ENCODE measurements at places on chromosomes 3 and 15.

DNA sequence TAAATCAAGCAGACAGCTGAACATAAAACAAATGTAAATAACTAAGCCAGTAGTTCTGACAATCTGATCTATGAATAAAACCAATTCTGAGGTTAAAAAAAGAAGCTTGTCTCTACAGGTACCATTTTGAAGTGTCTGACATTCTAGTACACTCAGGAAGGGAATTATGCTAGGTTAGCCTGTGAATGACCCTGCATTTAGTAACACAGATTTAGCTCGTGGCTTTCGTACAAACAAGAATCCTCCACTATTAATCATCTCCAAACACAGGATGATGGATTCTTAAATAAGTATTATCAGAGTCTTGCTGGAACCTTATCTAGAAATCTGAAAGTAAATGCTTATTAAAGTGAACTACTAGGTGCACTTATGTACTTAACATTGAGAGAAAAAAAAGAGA, 1120.1 kb downstream of the ROBO1 start:
- peak; percentile 61 for DNase-seq

DNA sequence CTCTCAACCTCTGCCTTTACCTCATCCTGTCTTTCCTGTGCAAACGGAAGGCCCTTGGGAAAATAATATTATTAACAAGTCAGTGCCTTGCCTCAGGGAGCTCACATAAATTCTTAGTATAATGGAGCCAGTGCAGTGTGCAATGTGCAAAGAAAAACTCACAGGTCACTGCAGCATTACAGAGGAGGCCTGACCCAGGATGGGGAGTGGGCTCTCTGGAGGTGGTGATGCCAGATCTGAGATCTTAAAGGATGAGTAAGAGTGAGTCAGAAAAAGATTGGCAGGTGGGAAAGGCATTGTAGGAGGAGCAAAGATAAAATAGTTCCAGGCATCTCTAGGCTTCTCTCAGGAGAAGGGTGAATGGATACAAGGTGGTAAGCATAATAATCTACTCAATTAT, 185.6 kb upstream of the ADAMTS9 start:
- no peak for DNase-seq

GRCh38 chr3:147930232-147930807, 521.2 kb downstream of the ZIC1 start:
- DNase-seq = peak; percentile 54

GRCh38 chr15:48292458-48292857, 38.8 kb upstream of the DUT start:
- no peak for DNase-seq

- no peak for DNase-seq
Measured at GRCh38 chr3:188154809-188155574, 1.0 kb downstream of the LPP start.

DNA sequence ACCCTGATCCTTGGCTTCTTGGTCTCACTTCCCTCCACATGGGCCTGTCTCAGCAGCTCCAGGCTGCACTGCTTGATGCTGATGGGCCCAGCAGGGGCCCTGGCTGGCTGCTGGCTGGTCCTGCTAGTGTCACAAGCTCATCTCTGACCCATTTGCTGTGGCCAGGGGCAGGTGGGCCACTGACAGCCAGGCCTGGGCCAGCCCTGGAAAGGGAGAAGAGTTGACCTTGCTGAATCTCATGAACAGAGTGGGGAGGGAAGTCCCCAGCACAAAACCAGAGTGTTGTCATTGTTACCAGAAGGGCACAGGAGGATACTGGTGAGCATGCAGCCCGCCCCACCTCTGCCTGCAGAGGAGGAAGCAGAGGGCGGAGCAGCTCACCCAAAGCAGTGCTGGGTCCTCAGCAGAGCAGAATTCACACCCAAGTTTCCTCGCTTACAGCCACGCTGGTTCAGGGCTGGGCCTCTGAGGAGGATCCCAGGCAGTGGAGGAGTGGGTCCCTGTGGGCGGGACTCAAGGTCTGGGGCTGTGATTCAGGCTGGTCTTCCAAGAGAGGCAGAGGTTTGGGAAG, 7.6 kb upstream of the KLF15 start:
- no peak for DNase-seq

DNA sequence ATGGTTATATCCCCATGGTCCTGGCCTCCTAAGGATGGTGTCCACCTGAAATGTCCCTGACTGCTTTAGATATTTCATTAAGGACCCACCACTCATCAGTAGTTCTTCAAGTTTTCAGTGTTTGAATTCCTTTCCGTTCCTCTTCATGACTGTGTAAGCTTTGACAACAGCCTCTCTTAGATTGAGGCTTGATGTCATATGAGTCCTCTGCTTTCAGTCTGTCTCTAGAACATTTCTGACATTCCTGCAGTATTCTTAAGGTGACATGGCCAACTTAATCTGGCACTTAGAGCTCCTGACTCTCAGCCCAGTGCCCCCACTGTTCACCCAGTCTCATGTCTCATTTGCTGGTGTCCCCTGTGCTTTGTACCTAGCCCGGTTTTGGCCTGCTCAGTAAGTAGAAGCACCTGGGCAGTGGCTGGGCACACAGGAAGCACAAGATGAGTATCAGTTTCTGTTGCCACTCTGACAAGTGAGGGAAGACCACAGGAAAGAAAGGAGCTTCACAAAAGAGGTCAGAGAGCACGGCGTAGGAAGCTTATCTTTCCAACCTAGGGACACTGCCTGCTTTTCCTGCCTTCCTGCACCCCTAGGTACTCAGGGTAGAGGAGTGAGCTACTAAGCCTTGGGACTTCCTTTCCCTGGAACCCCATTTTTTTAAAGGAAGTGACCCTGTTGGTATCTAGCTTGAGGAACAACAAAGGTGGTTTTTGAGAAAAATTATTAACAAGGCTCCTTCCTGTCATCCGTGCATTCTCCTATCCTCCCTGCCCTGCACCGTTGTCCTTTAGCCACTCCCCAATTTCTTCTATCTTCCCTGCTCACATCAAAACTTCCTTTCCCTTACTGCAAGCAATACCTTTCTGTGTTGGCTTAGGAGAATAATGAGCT, 103.1 kb downstream of the KLHL25 start:
- no peak for DNase-seq

DNA sequence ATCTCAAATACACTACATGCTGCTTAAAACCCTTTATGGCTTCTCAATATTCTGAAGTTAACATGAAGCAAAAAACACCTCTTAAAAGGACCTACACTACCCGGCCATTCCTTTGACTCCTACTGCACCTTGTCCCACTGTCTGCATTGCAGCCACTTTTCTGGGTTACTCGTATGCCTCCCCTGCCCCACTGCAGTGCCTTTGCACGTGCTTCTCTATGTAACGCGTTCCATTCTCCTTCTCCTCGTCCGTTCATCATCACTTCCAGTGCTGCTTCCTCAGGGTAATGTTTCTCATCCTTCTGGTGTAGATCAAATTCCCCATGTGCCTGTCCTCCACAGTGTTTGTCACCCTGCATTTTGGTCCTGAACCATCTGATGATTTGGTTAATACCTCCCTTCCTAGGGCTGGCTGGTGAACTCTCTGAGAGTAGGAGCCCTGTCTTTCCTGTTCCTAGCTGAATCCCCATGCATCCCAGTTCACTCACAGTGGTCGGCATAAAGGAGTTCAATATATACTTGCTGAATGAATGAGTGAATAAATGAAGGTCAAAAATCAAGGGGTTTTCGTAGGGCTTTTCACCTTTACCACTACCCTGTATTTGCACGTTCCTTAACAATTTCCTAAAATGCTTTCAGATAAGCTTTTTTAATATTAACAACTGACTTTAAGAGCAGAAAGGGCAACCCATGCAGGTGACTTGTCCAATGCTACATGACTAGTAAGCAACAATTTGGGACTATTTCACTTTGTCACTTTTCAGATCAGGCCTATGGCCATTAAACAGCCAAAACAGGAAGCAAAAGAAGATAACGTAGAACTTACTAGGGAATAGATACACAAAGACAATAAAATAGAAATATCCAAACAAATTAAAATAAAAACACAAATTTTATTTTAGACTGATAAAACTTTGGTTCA, 2.4 kb upstream of the STT3B start:
- DNase-seq = no peak

DNA sequence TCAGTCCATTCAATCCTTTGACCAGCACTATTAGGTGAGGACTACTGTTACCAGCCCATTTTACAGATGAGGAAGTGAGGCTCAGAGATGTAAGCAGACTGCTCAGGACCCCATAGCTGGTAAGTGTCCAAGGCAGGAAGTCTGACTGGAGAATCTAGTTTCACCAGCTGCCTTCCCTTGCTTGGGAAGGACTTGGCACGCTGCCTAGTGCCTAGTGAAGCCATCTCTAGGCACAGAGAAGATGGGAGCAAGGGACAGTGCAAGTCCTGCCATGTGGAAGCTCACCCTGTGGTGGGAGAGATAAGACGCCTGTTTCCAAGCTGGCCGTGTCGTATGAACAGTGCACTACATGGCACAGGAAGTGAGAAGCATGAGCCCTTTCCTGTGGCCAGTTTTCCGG, 111.8 kb upstream of the TMC3 start:
- no peak for DNase-seq

DNA sequence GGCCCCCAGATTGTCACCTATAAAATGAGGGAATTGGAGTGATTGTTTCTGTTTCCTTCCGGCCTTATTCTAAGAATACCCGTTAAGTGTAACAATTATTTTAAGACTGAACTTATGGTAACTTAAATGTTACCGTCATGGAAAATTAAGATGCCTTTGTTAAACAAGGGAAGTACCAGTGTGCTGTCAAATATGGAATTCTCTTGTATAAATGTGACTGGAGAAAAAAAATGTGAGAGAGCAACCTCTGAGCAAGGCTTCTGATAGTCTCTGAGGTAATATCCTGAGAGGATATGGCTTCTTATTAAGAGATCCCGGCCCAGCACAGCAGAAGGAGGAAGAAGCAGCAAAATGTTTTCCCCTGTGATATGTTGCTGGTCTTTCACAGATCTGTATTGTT, 480.7 kb upstream of the ADAMTS9 start:
- DNase-seq = no peak

DNA sequence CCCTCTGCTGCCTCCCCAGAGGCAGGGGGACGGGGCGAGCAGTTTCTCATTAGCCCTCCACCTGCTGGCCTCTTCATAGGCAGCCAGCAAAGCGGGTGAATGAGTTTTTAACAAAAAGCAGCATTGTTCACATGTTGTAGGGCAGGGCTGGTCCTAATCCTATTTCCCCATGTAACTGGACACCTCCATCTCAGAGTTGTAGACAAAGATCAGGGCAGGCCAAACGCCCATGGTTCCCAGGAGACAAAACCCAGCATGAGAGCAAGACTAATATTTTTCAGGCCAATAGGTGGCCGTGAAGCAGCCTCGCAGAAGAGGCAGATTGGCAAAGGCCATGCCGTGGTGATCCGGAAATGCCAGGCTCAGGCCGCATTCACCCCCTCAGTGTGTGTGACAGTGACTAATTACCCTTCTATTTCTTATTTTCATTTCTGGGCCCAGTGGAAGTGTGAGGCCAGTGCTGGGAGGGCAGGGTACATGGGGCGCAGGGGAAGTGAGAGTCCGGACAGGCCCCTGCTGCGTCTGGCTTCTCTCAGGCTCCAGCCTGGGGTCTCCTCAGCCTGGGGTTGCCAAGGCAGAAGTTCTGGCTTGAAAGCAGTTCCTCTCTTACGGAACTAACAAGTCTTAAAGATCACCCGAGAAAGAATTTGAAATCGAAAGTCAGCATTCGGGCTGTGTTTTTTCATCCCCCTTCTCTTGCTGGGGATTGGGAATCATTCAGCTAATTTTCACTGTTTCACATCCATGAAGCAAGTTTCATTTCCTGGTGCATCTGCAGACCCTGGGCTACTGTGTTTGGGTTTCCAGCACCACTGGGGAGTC, 64.8 kb downstream of the BOC start:
- DNase-seq = peak; percentile 53

Data from brain microvascular endothelial cell (primary cell).